Activated naive CD8-positive, alpha-beta T cell treated with anti-CD3 and anti-CD28 coated beads for 36 hours (primary cell): ENCODE measurements at places on chromosomes 5 and 9.

- no peak for DNase-seq
Observed at GRCh38 chr9:34759432-34760134, 49.6 kb upstream of the CCL21 start.

GRCh38 chr9:105057551-105057950 is 129.6 kb upstream of the ABCA1 start:
- no peak for DNase-seq

DNA sequence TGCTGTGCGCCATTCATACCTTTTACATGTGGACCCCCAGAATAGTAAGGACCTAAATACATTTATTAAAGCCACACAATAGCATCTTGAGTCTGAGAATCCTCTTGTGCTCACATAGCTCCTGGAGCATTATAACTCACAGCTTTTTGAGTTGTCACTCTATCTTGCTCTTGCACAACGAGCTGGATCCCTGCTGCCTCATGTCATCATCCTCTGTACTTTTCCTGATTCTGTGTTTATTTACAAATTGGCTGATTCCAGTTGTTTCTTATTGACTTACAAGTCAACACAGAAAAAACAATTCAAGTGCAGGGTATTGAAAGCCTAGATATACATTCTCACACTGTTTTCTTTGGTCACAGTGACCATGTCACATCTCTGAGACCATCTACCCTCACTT is 112.9 kb downstream of the SLC1A3 start:
- no peak for DNase-seq

GRCh38 chr5:132110930-132111329 is 37.3 kb downstream of the CSF2 start:
- peak; percentile 50 for DNase-seq

DNA sequence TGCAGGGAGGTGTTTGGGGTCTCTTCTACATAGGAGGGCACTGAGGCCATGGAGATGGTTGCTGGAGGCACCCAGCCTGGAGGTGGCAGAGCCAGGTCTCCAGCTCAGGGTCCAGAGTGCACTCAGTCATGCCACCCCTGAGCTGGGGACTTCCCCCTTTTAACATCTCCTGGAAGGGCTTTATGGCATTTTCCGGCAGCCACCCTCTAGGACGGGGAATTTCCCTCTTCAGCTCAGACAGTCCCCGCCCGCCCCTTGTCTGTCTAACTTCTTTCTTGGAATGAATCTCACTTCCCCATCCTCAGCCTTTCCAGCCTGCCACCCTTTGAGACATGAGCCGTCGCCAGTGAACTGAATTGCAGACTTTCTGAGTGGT is 49.9 kb downstream of the COL15A1 start:
- DNase-seq: peak; percentile 16

DNA sequence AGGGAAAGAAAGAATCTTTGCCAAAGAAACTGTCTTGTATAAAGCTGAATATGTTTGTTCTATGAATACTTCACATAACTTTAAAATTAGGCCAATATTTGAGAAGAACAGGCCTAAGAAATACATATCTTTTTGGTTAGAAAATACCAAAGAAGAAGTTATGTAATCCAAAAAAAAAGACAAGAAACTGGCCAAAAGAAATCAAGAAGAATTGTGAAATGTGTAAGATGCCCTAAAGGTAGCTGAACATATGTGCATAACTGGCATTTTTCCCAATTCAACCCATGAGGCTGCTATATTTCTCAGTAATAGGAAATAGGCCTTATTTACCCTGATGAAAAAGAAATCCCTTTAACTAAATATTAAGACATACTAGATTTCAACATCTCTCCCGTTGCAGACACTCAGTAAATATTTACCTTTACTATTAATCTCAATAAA is 290.0 kb downstream of the CETN3 start:
- DNase-seq: no peak

DNA sequence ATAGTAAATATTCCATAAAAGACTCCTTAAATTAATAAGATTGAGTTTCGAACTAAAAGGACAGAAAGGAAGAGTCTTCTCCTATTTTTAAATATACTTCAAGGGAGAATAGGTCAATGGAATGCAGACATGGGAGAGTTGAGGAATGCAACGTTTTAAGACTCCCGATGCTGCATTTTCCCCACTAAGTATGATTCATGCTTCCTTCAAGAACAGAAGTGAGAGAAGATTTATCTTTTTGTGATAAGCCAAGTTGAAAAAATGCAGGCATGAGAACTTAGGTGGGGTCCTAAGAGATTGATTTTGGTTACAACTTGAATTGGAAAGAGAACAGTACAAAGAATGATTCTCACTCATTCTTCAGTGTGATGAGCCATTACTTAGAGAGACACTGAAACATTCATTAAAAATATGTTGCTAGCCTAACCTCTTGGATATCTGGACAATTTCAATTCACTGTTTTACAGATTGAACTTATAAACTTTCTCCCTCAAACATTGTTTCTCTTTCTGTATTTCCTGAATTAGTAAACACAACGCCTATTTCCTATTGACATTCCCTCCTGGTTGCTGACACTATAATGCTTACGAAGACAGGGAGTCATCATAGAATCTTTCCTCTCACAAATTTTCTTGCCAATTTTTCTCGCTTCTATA is 1666.1 kb upstream of the WWC1 start:
- DNase-seq: no peak

GRCh38 chr5:60207040-60207439 is 313.5 kb upstream of the PDE4D start:
- no peak for DNase-seq

DNA sequence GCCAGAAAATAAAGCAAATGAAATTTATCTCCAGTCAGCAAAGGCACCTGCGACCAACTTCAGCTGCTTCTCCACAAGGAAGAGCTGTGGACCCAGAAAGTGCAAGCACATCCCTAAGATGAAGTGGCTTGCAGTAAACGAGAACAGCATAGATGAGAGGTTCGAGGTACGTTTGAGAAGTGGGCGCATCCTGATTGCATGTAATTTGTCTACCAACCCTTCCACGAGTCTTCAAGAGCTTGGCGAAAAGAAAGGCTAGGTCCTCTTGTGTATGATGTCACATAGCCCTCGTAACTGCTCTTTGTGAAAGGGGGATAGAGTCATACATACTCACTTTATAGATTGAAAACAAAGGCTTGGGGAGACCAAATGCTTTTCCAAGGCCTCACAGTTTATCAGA is 6.0 kb upstream of the LCP2 start:
- DNase-seq: no peak

DNA sequence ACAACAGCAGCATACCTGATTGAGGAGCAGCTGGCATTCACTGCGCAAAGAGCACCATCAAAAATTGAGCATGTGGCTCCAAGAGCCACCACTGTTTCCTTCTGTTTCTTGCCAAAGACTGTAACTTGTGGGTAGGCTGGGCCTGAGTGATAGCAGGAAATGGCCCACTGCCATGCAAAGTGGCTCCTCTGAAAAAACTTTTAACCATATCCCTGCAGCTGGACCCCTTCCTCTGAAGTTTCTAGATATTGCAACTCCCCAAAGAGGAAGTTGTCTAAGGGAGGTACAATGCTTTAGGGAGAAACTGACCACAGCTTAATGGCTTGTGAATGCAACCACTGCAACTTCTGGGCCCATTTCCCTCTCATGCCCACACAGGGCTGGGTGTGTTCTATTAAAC is 355.4 kb upstream of the PDE4D start:
- DNase-seq: no peak

GRCh38 chr5:137113161-137113560 is 386.0 kb downstream of the SPOCK1 start:
- DNase-seq: no peak

- DNase-seq: no peak
Observed at GRCh38 chr5:133232011-133232410, 180.2 kb downstream of the HSPA4 start.

- DNase-seq: no peak
Observed at GRCh38 chr5:179558932-179559283, 8.6 kb downstream of the RUFY1 start.

DNA sequence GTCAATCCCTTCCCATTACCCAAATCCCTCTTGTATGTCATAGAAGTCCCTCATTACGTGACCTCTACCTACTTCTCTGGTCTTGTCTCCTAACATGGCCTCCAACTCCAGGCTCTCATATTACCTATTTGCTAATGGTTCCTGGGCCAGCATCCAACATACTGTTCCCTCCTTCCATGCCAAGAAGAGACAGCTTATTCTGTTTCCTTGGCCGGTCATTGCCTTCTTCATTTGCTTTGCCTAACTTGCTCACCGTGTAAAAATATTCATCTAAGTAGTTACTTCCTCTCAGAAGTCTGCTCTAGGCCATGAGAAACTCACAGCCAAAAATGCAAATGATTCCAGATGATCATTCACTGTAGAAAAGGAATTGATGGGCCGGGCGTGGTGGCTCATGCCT is 8.9 kb upstream of the IL6ST start:
- DNase-seq: no peak

DNA sequence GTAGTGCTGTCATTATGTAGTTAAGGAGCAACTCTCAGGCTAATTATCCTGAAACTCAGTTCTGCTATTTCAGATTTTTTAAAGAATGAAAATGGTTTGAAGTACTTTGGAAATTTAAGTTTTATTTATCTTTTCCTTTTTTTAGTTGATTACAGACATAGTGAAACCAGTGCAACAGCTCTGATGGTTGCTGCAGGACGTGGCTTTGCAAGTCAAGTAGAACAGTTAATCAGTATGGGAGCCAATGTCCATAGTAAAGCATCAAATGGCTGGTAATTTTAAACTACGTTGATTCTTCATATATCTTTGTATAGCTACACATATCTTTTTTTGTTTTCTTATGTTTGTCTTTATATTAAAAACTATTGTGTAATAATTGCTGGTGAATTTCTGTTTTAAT is 34.9 kb downstream of the YTHDC2 start:
- DNase-seq: no peak

DNA sequence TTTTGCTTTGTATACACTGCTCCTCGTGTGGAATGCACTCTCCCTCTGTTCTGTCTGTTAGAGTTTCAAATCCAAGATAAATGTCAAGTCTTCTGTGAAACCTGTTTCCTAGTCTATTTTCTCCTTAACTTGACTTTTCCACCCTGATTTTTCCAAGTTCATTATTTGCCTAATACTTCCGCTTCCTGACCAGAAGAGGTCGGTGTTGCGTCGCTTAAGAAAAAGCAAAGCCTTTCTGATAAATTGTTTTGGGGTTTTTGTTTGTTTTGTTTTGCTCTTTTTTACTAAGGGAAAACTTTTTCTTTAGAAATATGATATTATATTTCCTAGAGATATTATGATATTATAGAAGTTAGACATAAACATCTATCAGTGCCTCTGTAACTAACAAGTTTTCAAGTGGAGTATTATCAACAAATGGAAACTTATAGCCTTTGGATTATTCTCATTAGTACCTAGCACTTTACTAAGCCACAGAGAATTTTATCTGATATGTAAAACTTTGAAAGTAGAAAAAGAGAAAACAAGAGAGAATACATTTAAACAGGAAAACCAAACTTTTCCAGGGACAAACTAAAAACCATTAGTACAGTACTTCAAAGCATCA is 55.8 kb downstream of the PHAX start:
- DNase-seq: no peak

GRCh38 chr9:84916769-84917168 is 247.2 kb downstream of the NTRK2 start:
- no peak for DNase-seq

- DNase-seq: no peak
Observed at GRCh38 chr9:137580209-137580953, 1.7 kb upstream of the DPH7 start.

- no peak for DNase-seq
Observed at GRCh38 chr9:127574072-127574993, 37.7 kb upstream of the STXBP1 start.

DNA sequence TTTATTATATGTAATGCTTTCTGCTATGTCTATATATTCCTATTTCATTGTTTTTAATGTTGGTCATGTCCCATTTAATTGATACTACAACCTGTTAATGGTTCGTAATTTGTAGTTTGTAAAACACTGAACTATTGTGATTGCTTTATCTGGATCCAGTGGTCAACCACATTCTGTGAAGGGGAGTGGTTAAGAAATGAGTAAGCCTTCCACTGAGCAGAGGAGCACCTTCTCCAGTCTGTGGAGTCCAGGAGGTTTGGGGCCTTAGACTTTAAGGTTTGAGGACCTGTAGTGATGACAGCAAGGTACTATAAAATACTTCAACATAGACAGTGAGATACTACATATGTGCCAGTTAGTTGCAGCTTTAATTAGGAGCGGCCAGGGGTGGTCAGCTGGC is 67.7 kb upstream of the RAD23B start:
- no peak for DNase-seq

DNA sequence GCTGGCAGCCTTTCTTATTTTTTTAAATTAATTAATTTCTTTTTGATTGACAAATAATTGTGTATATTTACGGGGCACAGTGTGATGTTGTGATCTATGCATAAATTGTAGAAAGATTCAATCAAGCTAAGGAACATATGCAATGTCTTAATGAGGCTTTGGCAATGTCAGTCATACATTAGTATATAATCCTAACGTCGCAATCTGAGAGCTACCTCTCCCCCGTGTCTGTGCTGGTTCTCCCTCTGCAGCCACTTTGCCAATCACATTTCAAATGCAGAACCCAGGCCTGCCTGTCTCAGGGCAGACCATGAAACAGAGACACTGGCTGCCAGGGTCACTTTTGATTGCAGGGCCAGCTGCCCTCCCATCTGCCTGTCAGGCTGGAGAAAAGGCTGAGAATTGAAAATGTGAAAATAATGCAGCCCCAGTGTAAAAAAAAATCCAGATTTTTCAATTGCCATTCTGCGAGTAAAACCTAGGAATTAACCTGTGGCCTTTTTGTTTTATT is 56.3 kb downstream of the SLC24A2 start:
- no peak for DNase-seq

DNA sequence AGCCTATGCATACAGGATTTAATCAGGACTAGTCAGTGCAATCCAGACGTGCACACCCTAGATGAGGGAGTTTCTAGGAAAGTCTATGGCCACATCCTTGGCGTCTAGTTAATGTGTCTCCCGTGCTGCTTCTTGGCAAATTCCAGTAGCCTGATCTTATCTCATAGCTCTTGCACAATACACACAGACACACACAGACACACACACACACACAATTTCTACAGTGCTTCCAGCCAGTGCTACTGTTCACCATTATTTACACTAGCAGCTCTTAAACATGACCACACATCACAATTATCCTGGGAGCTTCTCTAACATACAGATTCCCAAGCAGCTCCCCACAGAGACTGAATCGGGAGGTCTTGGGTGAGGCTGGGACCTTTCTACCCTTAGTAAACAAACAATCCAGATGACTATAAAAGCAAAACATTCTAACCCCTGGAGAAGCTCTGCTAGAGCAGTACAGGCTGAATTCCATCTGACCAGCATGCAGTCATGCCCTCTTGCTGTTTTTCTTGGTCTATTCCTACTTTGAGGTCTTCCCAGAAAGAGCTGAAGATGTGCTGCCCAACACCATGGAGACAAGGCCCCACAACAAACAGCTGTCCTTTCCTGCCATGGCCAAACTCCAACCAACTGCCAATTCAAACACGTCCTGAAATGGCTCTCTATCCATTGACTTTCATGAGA is 236.6 kb downstream of the DEPDC1B start:
- no peak for DNase-seq
